ENCODE measurements at places on chromosomes 5 and 9.

GRCh38 chr5:15604986-15605385 lies 105.0 kb downstream of the FBXL7 start:
- no peak for DNase-seq

DNA sequence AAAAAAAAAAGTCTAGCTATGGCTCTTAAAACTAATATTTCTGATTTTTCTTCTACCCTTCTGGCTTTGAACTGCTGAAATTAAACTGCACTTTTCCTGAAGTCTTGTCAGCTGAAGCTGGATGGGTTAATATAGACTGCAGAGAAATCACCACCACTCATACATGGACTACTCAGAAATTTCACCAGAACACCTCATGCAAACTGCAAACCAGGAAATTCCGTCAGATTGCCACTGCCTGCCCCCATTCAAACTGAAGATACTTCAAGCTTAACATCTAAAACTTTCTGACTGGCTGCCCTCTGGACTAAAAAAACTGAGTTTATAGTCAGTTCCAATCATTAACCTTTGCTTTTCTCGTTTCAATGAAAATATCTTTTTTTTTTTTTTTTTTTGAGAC lies 11.6 kb upstream of the ANXA2R start:
- no peak for DNase-seq

GRCh38 chr5:139755892-139756671 lies 39.5 kb upstream of the PSD2 start:
- DNase-seq: peak; percentile 76

DNA sequence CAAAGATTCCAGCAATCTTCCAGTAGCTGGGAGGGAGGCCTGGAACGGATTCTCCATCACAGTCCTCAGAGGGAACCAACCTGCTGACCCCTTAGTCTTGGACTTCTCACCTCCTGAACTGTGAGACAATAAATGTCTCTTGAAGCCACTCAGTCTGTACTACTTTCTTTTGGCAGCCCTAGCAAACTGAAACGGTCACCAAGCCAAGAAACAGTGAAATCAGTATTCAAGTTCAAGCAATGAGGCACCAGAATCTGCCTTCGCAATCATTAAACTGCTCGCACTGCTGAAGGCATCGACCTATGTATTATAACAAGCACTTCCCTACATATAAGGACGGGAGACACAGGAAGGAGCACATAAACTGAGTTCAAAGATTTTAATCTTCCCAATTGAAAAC lies 120.6 kb upstream of the PUM3 start:
- no peak for DNase-seq

DNA sequence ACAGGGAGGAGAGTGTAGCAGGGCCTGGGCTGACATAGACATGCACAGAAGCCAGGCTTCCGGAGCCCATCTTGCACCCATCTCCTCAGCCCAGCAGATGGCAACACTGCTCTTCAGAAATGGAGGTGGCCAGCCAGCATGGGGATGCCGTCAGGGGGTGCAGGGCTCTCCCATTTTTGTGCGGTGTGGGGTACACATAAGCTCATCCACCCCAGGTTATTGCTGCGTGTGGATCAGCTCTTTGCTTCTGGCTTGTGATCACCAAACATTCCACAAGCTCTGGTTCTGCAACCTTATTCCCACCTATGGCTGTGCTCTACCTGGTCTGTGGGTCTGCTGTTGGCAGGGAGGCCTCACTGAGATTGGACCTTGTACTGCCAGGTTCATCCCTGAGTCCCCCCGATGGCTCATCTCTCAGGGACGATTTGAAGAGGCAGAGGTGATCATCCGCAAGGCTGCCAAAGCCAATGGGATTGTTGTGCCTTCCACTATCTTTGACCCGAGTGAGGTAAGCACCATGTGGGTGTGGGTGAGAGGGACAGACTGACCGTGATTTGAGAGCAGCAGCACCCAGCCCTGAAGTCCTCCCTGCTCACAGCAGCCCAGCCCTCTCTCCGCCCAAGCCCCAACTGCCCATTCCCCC lies 17.3 kb downstream of the SLC22A5 start:
- peak; percentile 87 for DNase-seq

DNA sequence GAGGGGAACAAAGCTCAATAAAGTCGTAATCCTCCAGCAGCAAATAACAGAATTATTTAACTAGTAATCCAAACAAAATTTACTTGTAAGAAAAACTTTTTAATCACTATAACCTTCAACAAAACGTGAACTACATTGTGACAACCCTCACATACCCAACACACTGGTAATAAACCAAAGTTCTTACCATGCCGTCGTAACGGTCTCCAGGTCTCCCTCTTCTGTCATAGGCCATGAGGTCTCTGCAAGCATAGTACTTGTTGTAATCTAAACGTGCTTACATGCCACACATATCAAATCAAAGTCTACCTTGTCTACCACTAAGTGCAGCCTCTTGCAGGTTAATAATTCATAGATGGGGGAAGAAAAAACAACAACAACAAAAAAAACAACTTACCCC lies 8.5 kb downstream of the HNRNPK start:
- no peak for DNase-seq

DNA sequence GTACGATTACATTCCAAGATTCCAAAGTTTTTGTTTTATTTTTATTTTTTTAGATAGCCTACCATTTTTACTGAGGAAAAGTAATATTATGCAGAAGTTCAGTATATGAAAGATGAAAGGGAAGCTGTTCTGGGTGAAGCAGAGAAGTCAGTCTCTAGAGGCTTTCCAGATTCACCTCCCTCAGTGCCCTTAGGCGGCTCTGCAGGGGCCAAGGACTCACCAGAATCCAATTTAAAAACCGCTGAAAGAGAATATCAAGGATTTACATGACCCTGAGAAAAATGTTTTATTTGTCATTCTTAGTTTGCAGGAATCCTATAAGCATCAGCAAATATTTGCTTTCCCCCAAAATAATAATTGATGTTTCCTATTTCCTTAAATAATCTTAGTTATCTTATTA lies 1084.6 kb upstream of the ARRDC3 start:
- DNase-seq: no peak

GRCh38 chr5:179414459-179415261 lies 69.4 kb upstream of the ADAMTS2 start:
- no peak for DNase-seq

- DNase-seq: no peak
Observed at GRCh38 chr5:40594811-40595210, 84.9 kb upstream of the PTGER4 start.

GRCh38 chr5:123937230-123937629 lies 425.3 kb downstream of the CSNK1G3 start:
- peak; percentile 60 for DNase-seq

GRCh38 chr5:170484459-170484831 lies 19.4 kb upstream of the KCNIP1 start:
- DNase-seq: no peak

- no peak for DNase-seq
Observed at GRCh38 chr5:26757941-26758340, 280.4 kb downstream of the CDH9 start.

DNA sequence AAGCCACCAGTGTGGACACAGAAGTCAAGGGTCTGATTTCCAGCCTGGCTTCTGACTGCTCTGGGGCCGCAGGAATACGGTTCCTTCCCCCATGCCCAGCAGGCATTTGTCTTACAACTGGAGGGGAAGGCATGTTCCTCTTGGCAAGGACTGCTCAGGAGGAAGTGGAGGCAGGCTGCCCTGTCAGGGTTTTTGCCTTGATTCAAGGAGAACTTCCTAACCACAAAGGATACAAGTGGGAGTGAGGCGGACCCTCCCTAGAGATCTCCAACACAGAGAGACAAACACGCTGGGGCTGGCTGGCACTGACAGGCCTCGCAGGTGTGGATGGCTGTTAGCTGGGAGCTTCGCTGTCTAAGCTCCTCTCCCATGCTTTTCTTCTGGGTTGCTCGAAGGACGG lies 19.1 kb downstream of the TGFBI start:
- DNase-seq: no peak

DNA sequence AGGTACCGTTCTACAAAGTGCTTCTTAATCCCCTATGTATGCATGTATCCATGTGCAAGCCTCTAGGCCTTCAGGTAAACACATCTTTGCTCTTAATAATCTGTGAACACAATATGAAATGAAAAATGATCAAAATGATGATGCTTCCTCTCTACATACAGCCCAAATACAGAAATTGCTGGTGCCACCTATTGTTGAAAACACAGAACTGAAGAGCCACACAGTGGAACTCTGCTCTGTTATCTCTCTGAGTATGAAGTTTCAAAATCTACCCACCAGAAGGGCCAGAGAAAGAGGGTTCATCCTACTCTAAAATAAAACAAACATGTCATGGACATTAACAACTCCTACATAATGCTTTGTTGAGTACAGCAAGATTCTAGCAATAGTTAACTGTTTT lies 71.3 kb downstream of the GLIS3 start:
- no peak for DNase-seq

- DNase-seq: no peak
Observed at GRCh38 chr5:111854186-111854585, 97.2 kb upstream of the NREP start.

DNA sequence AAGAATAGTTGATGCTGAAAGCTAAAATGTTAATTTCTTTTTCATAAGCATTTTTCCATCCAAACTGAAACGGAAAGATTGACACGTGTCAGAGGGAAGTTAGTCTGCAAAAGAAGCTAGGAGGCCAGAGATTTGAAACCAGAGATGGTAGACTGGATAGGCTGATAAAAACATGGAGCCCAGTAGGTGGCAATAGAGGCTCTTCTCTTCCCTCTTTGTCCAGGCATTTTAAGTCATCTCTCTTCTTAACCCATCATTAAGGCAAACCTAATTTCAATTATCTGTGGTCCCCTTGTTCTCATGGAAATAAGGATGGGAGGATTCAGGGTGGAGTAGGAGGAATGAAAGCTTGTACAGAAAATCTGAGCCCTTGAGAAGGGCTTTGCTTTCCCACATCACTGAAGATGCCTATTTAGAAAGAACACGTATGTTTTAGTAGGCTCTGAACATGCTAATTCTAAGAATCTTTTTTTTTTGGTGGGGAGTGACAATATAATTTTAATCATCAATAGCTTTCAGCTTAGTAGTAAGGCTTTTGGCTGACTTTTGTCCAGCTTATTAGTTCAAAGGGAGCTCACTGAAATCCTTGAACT lies 66.6 kb downstream of the ZNF474 start:
- no peak for DNase-seq

- no peak for DNase-seq
Observed at GRCh38 chr5:112625689-112626438, 111.8 kb upstream of the APC start.

DNA sequence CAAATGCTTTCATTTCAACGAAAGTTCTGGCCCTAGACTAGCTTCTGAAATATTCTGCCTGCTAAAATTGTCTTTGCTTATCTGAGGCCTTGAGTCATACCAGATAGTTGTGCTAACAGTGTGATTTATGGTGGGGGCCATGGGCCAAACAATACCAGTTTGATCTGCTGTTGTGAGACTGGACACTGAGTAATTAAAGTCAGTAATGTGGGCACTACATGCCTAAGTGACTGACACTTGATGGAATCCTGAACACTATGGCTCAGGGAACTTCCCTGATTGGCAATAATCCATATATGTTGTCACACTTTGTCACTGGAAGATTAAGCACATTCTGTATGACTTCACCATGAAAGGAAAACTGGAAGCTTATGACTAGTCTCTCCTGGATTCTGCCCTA lies 127.6 kb upstream of the CYLC2 start:
- DNase-seq: no peak

DNA sequence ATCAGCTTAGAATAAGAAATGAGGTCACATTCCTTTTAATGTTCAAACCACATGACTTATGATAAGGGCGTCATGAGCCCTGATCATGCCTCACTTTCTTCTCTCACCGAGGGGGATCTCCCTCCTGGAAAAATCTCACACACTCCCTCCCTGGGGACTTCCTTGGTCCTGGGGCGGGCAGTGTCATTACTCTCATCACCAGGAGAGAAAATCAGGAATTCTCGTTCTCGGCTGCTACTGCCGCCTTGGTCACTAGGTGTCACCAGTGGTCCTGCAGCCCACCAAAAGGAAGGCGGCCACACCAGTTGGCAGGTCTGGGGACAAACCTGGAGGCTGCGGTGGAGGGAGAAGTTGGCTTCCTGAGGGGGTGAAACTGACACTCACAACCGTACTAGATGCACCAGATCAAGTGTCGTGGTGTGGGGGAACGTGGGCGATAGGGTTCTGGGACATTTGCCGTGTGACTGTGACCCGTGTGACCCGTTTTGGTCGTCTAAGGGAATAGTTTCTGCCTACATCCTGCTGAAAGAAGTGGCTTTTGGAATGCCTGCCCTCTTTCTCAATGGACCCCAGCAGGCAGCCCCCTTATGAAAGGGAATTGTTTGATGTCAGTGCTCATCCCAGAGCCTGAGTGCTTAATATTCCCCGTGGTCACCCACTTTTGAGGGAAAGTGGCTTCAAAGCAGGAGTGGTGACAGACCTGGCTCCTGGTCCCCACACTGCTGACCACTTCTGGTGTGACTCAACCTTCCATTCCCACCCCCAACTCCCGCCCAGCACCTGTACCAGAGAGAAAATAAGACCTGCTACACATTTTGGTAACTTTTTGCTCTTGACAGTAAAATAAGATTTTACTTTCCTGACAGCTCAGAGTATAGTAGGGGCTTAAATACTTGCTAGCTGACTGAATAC lies 63.2 kb downstream of the ACER2 start:
- peak; percentile 61 for DNase-seq

- peak; percentile 64 for DNase-seq
Observed at GRCh38 chr5:39274398-39275085, 55.2 kb upstream of the FYB1 start.

- DNase-seq: no peak
Observed at GRCh38 chr5:56507351-56507930, 274.3 kb upstream of the ANKRD55 start.

GRCh38 chr5:56666901-56667300 lies 148.4 kb upstream of the MAP3K1 start:
- no peak for DNase-seq

DNA sequence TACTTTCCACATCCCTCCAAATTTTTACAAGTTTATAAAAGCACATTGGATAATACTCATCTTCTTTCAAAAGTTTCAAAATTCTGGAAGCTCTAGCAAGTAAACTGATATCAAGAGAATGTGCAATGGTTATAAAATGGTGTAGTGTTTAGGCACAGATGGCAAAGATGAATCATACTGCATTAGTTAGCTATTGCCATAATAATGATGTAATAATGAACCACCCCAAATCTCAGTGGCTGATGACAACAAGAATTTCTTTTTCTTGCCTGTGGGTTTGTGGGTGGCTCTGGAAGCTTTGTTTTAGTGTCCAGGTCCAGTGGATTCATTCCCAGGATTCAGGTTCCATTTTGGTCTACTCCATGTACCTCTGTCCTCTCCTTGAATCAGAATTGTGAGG lies 319.0 kb downstream of the BRINP1 start:
- DNase-seq: no peak

- DNase-seq: no peak
Observed at GRCh38 chr9:106403081-106403480, 459.9 kb upstream of the ZNF462 start.

- no peak for DNase-seq
Observed at GRCh38 chr5:124661317-124662141, 84.9 kb downstream of the ZNF608 start.

GRCh38 chr5:117205894-117206293 lies 631.3 kb upstream of the SEMA6A start:
- DNase-seq: no peak

GRCh38 chr5:131242728-131243255 lies 21.1 kb upstream of the CDC42SE2 start:
- no peak for DNase-seq

GRCh38 chr5:93604644-93605515 lies 21.9 kb downstream of the NR2F1 start:
- no peak for DNase-seq

Data from B cell (primary cell).